Dermis blood vessel endothelial cell (primary cell): ENCODE measurements at places on chromosomes 2 and 18.

- no peak for DNase-seq
Observed at GRCh38 chr2:22167256-22167655, 1043.5 kb downstream of the TDRD15 start.

GRCh38 chr18:76657911-76658470 lies 162.9 kb upstream of the ZNF516 start:
- DNase-seq: no peak

DNA sequence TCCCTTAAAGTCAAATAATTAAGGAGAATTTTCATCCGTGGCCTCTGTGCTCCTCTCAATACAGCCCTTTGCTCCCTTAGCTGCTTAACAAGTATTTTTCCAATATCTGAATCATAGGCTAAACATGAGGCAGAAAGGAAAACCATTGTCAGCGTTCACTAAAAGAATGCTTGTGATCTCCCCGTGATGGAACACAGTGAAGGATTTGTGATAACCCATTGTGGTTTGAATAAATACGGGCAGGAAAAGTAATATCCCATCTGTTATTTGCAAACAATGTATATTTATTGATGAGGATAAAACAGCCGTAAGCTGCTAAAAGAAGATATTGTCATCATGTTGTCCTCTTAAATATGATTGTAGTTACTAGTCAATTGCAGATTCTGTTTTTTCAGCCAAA lies 258.1 kb downstream of the NAPG start:
- peak; percentile 25 for DNase-seq

- no peak for DNase-seq
Observed at GRCh38 chr2:106565599-106565998, 78.4 kb downstream of the CD8B2 start.

DNA sequence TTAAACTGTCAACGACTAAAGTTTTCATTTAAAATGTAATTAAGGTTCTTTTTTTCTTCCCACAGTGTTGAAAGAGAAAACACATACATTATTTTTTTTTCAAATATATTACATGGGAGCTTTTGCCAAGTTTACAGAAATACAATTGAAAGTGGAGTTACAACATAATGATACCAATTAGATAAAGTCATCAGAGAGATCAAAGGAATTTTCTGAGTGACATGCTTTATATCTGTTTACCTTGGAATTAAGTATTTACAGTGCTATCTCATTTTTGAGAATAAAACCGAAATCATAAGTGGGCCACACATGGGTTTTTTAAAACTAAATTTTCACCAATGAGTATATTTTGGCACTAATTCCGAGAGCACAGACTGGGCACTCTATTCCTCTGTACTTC lies 165.2 kb downstream of the RAPGEF4 start:
- no peak for DNase-seq
